ENCODE measurements at places on chromosomes 2 and 18.

GRCh38 chr2:2683606-2684224 lies 352.6 kb upstream of the MYT1L start:
- DNase-seq, result no peak

DNA sequence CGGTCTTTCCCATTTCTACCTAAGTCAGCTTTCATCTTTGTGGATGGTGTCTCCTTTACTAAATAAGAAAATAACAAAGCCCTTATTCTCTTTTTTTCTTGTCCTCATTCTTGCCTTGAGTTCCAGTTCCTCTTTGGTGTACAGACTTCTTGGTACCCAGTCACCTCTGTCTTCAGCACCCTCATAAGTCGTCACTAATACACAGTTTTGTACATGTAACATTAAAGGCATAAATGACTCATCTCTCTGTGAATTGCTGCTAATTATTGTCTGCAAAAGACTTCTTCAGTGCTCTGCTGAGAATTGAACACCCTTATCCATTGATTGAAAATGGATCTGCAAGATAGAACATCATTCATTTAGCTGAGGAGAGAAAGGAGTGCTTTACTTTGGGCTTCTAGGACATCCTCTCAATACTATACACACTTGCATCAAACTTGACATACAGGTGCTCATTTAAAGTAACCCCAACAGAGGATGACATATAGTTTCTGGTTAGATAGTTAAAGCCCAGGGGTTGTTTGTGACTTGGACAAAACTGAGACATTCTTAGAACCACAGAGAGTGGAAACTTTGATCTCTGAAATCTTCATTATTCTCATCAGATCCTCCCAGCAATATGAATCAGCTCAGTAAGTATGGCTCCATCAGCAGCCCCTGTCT lies 97.0 kb downstream of the XRCC5 start:
- DNase-seq, result no peak

GRCh38 chr2:112866128-112866835 lies 29.7 kb upstream of the IL1B start:
- no peak for DNase-seq

DNA sequence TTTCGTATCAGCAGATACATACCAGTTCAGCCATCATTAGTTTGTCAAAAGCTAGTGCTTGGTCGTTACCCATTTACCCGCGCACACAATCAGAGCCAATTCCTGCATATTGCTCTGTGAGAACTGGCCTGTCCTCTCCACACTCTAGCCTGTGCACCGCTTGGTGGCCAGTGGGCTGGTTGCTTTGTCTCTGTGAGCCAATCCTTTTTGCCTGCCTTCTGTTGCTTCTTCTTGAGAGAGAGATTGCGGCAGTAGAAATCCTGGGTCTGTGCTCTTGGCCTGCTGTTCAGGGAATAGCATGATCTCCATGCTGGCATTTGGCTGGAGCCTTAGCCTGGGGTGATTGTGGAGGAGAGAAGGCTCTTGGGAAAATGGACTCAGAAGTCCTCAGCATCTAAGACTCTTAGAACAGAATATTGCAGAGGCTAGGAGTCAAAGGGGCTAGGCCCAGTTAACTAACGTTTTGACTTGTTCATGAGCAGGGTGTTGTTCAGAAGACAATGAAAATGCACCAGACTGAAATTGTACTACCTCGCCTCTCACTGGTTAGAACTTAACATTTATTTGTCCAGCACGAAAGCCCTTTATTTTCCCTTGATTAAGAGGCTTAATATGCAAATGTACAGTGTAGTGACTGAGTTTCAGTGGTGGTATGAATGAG lies 37.1 kb downstream of the MAP4K4 start:
- no peak for DNase-seq

DNA sequence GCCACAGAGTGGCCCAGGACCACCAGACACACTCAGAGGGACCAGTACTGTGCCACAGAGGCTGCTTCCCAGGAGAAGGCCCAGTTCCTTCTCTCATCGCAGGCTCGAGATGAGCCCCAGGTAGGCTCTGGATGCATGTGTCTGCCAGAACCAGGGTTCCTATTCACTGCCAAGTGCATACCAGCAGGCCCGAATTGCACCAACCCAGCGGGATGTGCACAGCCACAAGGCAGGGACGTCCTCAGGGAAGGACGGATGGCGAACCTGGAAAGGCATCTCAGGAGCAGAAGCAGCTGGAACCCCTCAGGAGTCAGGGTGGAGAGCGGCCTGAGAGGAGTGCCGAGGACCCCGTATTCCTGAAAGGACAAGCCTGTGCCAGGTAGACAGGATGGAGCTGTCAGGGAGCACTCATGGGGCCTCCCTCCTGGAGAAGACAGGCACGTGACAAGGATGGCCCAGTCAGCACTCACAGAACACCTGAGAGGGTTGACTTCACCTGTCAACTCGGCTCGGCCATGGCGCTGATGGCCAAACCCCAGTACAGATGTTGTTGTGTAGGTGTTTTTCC lies 73.7 kb downstream of the PTGR3 start:
- no peak for DNase-seq

DNA sequence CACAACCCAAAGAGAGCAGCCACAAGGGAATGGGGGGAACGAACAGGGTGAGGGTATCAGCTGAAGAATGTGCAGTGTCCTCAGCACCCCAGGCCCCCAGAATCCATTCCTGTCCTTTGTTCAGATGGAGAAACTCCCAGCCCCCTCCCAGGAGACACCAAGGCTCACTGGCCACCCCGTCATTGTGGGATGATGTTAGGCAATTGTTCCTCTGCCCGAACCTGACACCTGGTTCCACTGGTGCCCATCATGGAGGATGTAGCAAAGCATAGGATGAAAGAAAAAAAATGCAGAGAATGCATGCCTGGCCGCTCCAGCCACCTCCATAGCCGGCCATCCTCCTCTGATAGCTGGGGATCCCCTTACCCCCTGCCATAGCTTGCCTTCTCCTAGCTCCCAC lies 197.3 kb upstream of the TWIST2 start:
- DNase-seq, result no peak

- DNase-seq, result no peak
Measured at GRCh38 chr2:230888824-230889400, 24.2 kb downstream of the ITM2C start.

GRCh38 chr18:34802959-34803358 lies 92.9 kb downstream of the DTNA start:
- DNase-seq, result no peak

All from DND-41 (cell line).